Melanocyte of skin (primary cell): ENCODE measurements at places on chromosomes 13 and 19. TPM values are rescaled to one million over a fixed set of nuclear protein-coding genes. Genes with fewer than 3 reads are reported as not detected.

Gene SYDE1
- 38.4 and 39.6 TPM in 2 replicates for total RNA-seq

Gene TIMM44
- total RNA-seq, result 57.9 and 64.3 TPM in 2 replicates

Gene ZNF709
- total RNA-seq, result 1.7 TPM in 2 replicates

Gene ASPDH
- not detected in 2 replicates for total RNA-seq

Gene ACER1
- not detected in 2 replicates for total RNA-seq

Gene DENND1C
- under 0.01 TPM in 1 of 2 replicates, not detected in the other for total RNA-seq

Gene OR4F17
- not detected in 2 replicates for total RNA-seq

Gene ZNF837
- total RNA-seq, result 1.7 and 3.2 TPM in 2 replicates

Gene POP4
- 103 and 113 TPM in 2 replicates for total RNA-seq

Gene BEST2
- under 0.01 TPM in 1 of 2 replicates, not detected in the other for total RNA-seq

Gene SIGLEC11
- total RNA-seq, result not detected in 2 replicates

Gene ZSCAN4
- total RNA-seq, result not detected in 2 replicates

Gene CDX2
- not detected in 2 replicates for total RNA-seq

Gene KLHL1
- not detected in 2 replicates for total RNA-seq

Gene ZNF296
- total RNA-seq, result 0.33 and 0.46 TPM in 2 replicates

Gene ZIK1
- total RNA-seq, result 9.3 and 9.8 TPM in 2 replicates

Gene KIR2DL3
- total RNA-seq, result not detected in 2 replicates

Gene CAPN12
- total RNA-seq, result not detected in 2 replicates
